OCI-M1 (cell line): ENCODE measurements at places on chromosomes 7 and 10.

DNA sequence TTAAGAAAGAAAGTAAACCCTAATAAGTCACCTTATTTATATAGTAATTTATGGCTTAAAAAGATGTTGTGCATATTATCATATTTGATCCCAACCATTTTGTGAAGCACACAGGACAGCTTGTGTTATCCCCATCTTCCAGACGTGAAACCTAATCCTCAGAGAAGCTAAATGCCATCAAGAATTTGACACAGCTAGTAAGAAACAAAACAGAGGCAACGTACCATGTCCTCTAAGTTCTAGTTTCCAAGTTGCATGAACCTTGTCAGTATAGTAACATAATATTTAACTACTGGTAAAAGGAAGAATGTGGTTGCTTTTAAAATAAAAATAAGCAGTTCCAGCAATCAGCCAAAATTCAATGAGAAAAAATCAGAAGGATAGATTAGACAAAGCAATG lies 41.5 kb downstream of the PTN start:
- DNase-seq, result no peak

DNA sequence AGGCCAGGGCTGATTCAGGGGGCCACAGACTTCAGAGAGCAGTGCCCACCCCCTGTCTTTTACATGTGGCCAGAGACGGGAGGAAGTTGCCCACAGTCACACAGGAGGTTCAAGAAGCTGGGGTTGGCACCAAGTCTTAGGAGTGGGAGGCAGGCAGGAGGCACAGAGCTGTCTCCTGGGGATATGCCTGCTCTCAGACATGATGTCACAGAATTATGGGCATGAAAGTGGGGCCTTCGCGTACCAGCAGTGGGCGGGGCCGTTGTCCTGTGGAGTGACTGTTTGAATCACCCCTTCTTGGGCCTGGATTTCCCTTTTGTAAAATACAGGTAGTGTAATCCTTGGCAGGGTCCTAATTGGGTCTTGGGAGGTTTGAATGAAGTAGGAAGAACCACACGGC lies 81.2 kb upstream of the PPIF start:
- DNase-seq, result no peak

DNA sequence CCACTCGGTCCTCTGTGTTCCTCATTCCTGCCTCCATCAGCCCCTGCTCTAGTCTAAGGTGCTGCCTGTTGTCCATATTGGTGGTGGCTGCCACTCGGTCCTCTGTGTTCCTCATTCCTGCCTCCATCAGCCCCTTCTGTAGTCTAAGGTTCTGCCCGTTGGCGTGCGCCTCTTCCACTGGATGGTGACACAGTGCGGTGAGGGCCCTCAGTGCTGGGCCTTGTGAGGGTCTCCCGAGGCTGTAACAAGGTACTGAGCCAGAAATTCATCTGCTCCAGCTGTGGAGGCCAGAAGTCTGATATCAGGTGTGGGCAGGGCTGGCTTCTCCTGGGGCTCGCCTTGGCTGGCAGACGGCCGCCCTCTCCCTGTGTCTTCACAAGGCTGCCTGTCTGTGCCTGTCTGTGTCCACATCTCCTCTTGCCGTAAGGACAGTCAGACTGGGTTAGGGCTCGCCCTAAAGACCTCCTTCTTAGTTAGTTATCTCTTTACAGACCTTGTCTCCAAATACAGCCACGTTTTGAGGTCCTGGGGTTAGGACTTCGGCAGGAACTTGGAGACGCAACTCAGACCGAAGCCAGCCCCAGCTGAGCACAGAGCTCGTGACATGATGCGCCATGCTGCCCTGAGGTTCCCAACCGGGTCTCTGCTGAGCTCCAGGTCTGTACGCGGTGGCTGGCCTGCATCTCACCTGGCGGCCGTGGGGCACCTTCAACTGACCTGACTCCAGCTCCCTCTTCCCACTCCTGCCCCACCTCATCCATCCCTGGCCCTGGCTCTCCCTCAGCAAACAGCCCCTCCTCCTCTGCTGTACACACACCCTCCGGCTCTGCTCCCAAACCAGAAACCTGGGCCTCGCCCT lies 181.4 kb upstream of the SHH start:
- no peak for DNase-seq

- DNase-seq, result peak; percentile 70
These were observed 43.1 kb downstream of the MBL2 start for GRCh38 chr10:52729271-52730104.

DNA sequence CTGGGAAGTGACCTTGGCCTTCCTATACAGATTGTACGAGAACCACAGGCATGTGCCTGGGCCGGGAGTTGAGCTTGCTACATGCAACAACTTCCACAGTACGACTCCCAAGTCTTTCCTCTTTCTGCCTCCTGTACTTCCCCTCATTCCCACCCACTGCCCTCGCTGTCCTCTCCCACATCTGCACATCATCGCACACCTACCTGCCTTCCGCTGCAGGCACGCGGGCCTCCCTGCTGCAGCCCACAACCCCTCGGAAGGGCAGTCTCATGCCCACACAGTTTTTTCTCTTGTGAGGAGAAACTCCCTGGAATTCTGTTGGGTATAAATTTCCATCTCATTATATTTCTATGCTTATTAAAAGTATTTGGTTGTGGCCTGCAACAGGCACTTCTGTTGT lies 117.2 kb downstream of the ACTR3B start:
- DNase-seq, result no peak

GRCh38 chr7:6178298-6179029 lies 94.0 kb downstream of the CYTH3 start:
- no peak for DNase-seq

DNA sequence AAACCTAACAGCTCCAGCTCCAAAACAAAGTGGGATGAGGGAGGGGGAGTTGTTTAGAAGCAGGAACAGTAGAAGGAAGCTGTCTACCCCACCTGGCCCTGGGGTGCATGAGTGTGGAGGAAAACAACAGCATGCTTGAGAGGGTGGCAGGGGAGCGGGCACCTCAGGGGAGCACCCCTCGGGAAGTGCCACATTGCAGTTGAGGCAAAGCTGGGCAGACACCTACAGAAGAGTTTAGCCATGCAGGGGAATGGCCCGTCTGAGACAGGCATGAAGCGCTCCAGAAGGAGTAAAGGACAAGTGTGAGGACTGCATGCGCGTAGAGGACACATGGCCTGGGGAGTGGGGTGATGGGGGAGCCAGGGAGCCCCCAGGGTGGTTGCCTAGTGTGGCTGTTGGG lies 18.1 kb downstream of the CHAT start:
- DNase-seq, result no peak

DNA sequence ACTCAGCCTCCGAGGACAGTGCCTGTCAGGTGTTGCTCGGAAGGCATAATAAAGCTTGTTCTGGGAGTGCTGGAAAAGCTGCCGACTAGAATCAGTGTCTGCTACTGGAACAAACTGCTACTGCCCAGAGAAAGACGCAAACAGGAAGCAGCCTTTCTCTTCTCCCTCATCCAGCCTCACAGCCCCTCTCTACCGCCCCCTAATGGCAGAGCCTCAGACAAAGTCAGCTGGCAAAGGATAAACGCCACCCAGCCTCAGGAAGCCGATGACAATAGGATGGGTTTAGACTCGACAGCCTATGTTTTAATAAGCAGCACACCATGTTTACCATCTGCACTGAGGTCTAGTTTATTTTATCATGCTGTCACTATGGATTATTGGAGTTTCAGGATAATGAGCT lies 169.5 kb upstream of the LYZL1 start:
- DNase-seq, result peak; percentile 37
